ENCODE measurements at places on chromosomes 3 and 15.

GRCh38 chr3:114942773-114943172 lies 204.3 kb downstream of the ZBTB20 start:
- DNase-seq = no peak

DNA sequence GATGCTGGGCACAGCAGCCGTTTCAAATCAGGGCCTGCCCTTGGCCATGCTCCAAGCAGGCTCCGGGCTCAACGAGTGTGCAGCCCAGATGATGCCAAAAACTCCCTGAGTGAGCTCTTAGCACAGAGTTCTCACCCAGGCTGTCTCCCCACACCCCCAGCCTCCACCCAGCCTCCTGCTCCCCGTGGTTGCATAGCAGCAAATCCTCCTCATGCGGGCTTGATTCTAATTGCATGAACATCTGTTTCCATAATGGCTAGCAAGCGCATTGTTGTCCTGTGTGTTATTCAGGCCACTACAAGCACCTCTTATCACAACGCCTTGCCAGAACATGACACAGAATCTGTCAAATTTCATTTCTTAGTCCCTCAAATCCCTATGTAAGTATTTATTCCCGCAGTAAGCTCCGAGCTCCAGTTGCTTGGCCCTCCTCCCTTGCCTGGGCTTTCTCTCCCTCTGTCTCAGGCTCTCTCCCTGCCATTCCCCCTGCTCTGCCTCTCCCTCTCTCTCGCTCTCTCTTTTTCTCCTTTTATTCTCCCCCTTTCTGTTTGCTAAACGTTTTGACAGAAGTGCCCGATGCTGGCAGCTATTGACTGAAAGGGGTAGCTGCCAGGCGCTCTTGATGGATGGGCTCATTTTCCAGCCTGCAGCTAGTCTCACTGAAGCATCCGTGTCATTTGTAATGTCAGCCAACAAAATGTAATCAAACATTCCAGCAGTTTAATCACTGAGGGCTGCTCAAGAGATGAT lies 306.5 kb downstream of the IL20RB start:
- DNase-seq = no peak

DNA sequence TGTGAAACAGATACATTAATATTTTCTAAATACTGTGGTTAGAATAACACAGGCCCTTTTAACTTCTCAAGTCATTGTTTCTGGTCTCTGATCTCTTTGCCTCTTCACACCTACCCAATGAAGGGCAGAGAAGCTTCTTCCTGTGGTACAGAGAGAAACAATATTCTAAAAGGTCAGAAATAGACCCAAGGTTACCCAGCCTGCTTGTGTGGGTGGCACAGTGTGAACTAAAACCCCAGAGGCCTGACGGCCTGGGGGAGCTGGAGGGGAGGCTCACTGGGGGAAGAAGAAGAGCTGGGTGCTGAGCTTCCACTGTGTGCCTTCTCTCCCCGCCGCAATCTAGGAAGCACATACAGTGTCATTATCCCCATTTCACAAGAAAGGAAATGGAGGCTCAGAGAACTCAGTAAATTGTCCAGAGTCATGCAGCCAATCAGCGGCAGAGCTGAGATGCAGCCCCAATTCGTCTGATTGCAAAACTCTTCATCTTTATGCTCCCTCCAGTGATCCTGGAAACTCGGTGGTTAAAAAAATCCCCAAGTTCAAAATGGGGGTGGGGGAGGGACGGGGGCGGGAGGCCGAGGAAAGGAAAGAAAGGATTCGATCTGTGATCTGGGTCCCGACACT lies 64.1 kb upstream of the HEG1 start:
- DNase-seq = no peak

GRCh38 chr3:53511246-53511645 lies 16.8 kb downstream of the CACNA1D start:
- no peak for DNase-seq

DNA sequence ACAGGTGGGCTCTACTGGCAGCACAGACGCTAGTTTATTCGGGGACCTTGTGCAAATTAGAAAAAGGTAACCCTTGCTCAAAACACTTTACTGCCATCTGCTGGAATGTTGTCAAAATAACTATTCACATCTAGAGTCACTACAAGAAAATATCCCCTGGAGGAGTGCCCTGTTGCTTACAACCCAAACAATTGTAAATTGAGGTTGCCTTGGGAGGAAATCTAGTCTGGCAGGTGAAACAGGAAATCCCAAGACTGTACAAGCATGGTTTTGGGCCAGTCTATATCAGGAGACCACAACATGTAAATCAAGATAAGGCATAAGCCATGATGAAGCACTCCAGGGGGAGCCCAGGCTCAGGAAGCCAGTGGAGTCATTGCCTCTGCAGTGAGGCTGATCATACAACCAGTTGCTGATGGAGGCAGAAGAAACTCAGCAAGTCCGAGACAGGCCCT lies 136.8 kb upstream of the ACP3 start:
- DNase-seq = no peak

- no peak for DNase-seq
Measured at GRCh38 chr3:134255404-134255803, 4.7 kb upstream of the RYK start.

- DNase-seq = no peak
Measured at GRCh38 chr3:184050217-184050847, 2.5 kb upstream of the HTR3C start.

Measured in activated CD8-positive, alpha-beta memory T cell treated with anti-CD3 and anti-CD28 coated beads, Interleukin-2, amount 10 ng/mL, durations not matched to agents 7 days and 5 days (primary cell).